ENCODE measurements at places on chromosomes 12 and 14.

DNA sequence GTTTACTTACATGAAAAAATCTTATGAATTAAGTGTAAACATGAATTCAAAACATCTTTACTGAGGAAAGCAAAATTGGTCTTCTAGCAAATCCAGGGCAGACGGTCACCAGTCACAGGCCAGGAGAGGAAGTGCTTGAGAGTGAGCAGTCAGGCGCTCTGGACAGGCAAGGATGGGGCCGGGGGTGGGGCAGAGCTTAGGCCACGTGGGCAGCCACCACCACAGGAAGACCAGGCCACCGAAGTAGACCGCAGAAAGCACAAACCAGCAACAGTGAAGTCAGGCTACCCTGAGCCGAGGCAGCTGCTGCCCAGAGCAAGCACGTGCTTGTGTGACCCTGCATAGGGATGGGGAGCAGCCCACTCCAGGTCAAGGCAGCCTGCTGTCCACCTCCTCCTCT, 33.5 kb downstream of the SLC6A12 start:
- H3K27ac ChIP-seq, result no peak overlapping the region
- peaks cover 35% of the 10 kb centered on the region for H3K4me1 ChIP-seq
- H3K4me3 ChIP-seq, result no peak overlapping the region
- peaks cover 40% of the 10 kb centered on the region for H3K27me3 ChIP-seq
- no peak for DNase-seq
- no peaks in the 10 kb centered on the region for H3K36me3 ChIP-seq

- no peaks in the 10 kb centered on the region for H3K27me3 ChIP-seq
- no peak overlapping the region for H3K27ac ChIP-seq
- peaks cover 5% of the 10 kb centered on the region for H3K4me1 ChIP-seq
- H3K4me3 ChIP-seq, result no peak overlapping the region
- H3K36me3 ChIP-seq, result no peaks in the 10 kb centered on the region
These were observed 30.2 kb upstream of the FRS2 start for GRCh38 chr12:69440016-69440415.

- H3K27me3 ChIP-seq, result peaks cover 2% of the 10 kb centered on the region
- H3K36me3 ChIP-seq, result no peaks in the 10 kb centered on the region
- DNase-seq, result no peak
- H3K4me3 ChIP-seq, result no peak overlapping the region
- H3K4me1 ChIP-seq, result peaks cover 67% of the 10 kb centered on the region
- H3K27ac ChIP-seq, result peak overlapping the region; percentile 100
These were observed 4.1 kb upstream of the KRT18 start for GRCh38 chr12:52944683-52945388.

DNA sequence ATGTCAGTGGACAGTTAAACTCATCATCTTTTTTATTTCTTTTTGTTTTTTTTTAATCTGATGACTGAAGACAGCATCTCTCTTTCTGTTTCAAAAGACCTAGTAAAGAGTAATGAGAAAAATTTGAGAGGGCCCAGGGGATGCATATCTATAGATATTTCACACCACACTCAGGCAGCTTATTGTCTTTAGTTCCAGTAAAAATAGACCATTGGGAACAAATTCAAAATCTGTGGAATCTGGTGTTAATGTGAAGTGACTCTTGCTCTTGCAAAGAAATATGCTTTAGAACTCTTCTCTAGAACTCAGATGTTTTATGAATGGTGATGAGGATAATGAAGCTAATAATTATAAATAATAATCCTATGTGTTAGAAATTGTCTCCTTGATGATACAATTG, 214.5 kb upstream of the ATP2B1 start:
- no peaks in the 10 kb centered on the region for H3K4me1 ChIP-seq
- no peak overlapping the region for H3K27ac ChIP-seq
- no peaks in the 10 kb centered on the region for H3K36me3 ChIP-seq

DNA sequence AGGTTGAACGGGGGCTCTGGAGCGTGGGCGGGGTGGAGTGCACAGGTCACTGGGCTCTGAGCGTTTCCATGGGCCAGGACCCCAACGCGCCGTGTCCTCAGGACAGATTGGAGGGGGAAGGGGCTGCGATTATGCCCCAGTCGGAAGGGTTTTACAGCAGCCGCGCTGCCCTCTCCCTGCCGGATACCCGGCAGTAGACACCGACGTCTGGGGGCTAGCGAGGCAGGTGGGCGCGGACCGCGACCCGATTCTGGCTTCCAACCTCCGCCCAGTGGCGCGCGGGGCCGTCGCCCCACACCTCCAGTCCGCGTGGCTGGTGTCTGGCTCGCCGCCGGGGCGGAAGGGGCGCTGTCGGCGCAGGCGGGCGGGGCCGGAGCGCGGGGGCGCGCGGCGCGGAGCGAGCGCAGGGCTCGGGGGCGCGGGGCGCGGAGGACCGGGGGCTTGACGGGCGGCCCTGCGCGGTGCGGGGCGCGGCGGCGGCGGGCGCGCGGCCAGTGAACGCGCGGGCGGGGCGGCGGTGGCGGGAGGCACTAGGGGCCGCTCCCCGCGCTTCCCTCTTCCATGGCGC, 2.4 kb upstream of the KIF26A start:
- no peaks in the 10 kb centered on the region for H3K36me3 ChIP-seq
- no peaks in the 10 kb centered on the region for H3K4me1 ChIP-seq
- no peak overlapping the region for H3K4me3 ChIP-seq
- peaks cover 8% of the 10 kb centered on the region for H3K27me3 ChIP-seq
- H3K27ac ChIP-seq, result no peak overlapping the region

- H3K4me3 ChIP-seq, result no peak overlapping the region
- H3K27me3 ChIP-seq, result no peaks in the 10 kb centered on the region
- H3K4me1 ChIP-seq, result no peaks in the 10 kb centered on the region
- H3K36me3 ChIP-seq, result no peaks in the 10 kb centered on the region
These were observed 112.5 kb downstream of the PTPRQ start for GRCh38 chr12:80556566-80556965.

DNA sequence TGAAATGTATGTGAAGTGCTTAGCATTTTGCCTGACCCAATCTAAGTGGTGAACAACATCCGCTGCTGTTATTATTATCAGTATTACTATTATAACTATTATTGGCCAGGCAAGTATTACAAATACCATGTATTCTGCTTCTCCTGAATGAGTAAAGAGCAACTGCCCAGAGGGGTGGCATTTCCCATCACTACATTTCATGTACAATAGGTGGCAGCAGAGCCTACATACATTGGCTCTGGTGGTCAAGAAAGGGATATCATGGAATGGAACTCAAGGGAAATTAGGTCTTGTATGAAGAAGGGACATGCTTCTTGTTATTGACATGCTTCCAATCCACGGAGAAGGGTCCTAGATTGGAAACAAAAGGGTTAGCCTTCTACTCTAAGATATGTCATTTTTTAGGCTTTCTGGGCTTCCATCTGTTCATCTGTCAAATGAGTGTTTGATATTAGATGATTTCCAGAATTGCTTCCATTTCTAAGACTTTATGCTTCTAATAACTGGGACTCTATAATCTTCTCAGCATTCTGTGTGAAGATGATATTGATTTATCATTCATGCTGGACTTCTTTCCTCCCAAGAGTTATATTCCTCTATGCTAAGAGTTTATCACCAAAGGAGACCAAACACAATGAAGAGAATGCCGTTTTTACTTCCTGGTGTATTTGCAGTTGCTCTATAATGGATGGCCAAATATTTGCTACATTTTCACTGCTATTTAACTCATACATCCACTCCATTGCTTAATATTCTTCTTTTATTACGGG, 239.1 kb downstream of the SSPN start:
- peaks cover 9% of the 10 kb centered on the region for H3K4me1 ChIP-seq
- H3K36me3 ChIP-seq, result peaks cover 7% of the 10 kb centered on the region
- peak; percentile 48 for DNase-seq
- H3K27me3 ChIP-seq, result no peaks in the 10 kb centered on the region
- no peak overlapping the region for H3K4me3 ChIP-seq

DNA sequence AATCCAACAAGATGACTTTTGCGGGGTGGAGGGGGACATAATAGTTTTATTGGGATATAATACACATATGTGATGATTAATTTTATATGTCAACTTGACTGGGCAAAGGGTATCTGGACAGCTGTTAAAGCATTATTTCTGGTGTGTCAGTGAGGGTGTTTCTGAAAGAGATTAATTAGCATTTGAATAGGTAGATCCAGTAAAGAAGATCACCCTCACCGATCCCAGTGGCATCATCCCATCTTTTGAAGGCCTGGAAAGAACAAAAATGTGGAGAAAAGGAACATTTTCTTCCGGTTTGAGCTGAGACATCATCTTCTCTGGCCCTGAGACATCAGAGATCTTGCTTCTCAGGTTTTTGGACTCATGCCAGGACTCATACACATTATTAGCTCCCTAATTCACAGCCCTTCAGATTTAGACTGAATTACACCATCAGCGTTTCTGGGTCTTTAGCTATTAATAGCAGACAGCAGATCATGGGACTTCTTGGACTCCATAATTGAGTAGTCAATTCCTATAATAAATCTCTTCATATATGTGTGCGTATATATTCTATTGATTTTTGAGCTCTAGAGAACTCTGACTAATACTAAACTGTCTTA, 283.6 kb downstream of the PCNX1 start:
- H3K27ac ChIP-seq, result no peak overlapping the region
- no peaks in the 10 kb centered on the region for H3K36me3 ChIP-seq
- no peaks in the 10 kb centered on the region for H3K4me1 ChIP-seq
- no peak overlapping the region for H3K4me3 ChIP-seq

DNA sequence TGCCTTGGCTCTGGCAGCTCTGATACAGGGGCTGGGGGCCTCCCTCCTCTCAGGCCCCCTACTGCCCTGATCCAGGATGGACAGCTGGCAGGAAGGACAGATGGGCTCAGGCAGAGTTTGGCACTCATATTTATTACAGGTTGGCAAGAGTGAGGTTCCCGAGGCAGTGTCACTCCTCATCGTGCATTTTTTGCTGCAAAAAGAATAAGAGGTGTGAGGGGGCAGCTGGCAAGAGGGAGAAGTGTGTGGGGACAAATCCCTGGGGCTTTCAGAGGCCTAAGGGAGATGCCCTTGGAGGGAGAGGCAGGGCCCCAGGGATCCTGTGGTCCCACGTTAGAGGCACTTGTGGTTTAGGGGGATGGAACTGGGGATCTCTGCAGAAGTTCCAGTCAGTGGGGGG, 5.0 kb downstream of the CMTM5 start:
- no peak for DNase-seq
- no peaks in the 10 kb centered on the region for H3K4me1 ChIP-seq
- no peak overlapping the region for H3K27ac ChIP-seq
- no peaks in the 10 kb centered on the region for H3K36me3 ChIP-seq
- peaks cover 28% of the 10 kb centered on the region for H3K27me3 ChIP-seq
- H3K4me3 ChIP-seq, result no peak overlapping the region

- H3K36me3 ChIP-seq, result no peaks in the 10 kb centered on the region
- no peaks in the 10 kb centered on the region for H3K27me3 ChIP-seq
- H3K27ac ChIP-seq, result peak overlapping the region; percentile 46
- peaks cover 41% of the 10 kb centered on the region for H3K4me1 ChIP-seq
- H3K4me3 ChIP-seq, result peak overlapping the region; percentile 82
These were observed 512 bp upstream of the RND1 start for GRCh38 chr12:48866052-48866711.

GRCh38 chr12:121297435-121297991, 1.0 kb upstream of the CAMKK2 start:
- peak overlapping the region; percentile 94 for H3K4me3 ChIP-seq
- DNase-seq, result peak; percentile 48
- peaks cover 4% of the 10 kb centered on the region for H3K36me3 ChIP-seq
- H3K4me1 ChIP-seq, result peaks cover 39% of the 10 kb centered on the region

- no peaks in the 10 kb centered on the region for H3K4me1 ChIP-seq
- no peak for DNase-seq
- H3K36me3 ChIP-seq, result peaks cover 28% of the 10 kb centered on the region
- no peaks in the 10 kb centered on the region for H3K27me3 ChIP-seq
- H3K27ac ChIP-seq, result no peak overlapping the region
These were observed 34.0 kb downstream of the JDP2 start for GRCh38 chr14:75461755-75462349.

DNA sequence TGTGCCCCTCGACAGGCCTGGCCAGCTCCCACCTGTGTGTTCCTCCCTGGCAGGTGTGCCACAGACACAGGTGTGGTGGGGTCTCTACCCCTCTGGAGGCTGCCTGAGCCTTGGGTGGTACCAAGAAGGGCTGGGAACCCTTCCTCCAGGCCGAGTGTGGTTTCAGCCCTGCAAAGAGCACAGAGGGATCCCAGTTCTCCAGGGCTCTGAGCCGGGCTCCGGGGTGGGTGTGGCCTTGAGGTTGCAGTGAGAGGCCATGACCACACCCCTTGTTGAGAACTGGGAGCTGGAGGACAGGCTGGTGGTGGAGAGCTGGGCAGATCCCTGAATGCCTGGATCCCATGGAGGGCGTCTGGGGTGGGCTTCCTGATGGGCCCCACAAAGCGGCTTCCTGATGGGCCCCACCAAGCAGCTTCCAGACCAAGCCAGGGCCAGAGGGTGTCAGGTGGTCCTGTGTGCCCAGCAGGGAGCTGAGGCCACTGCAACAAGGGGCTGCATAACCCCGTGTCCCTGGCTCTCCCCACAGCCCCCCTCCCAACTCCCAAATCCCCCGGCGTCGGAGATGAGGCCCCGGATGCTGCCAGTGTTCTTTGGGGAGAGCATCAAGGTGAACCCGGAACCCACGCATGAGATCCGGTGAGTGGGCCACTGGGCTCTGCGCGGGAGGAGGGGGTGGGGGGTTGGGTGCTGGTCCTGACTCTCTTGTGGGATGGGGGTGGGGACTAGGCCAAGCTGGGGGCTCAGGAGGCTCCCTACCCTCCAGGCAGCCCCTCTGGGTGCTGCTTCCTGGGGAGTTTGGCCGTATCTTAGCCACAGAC, 16.6 kb downstream of the RFLNA start:
- no peaks in the 10 kb centered on the region for H3K4me1 ChIP-seq
- H3K4me3 ChIP-seq, result no peak overlapping the region
- peaks cover 26% of the 10 kb centered on the region for H3K27me3 ChIP-seq
- DNase-seq, result no peak
